T-helper 9 cell (primary cell): ENCODE measurements at places on chromosomes 2 and 18.
A peak's percentile ranks its signal among the peaks of the same experiment; 100 is the strongest.

GRCh38 chr2:168683996-168684395 lies 118.4 kb upstream of the NOSTRIN start:
- DNase-seq, result no peak

GRCh38 chr18:30999887-31000628 lies 42.5 kb downstream of the DSC3 start:
- DNase-seq, result no peak

DNA sequence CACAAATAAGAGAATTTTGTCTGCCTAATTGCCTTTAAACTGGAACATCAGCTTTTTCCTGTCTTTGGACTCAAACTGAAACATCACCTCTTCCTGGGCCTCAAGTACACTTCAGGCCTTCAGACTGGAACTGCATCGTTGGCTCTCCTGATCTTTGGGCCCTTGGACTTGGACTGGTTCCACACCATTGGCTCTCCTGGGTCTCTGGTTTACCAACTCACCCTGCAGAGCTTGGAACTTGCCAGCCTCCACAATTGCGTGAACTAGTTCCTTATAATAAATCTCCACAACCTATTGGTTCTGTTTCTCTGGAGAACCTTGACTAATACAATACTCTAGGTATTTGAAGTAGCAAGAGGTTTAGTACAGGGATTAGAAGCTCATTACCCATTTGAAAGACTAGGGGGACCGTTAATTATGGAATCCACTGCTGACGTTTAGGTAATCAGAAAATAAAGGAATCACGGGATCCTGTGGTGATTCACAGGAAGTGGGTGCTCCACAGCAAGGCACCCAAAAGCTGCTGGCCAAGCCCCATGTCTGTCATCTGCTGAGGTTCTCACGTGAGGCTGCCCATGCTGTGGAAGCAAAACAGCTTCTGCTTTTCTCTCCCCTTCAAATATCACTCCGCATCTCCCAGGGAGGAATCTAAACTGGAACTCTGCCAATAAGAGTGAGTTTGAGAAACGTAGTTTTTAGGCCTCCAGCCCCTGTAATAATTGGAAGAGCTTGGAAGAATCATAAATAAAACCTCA lies 20.0 kb upstream of the SGPP2 start:
- DNase-seq, result no peak

GRCh38 chr18:62914871-62915392 lies 199.6 kb downstream of the PHLPP1 start:
- DNase-seq, result no peak

GRCh38 chr2:69309351-69310110 lies 77.5 kb downstream of the GFPT1 start:
- DNase-seq, result no peak

- DNase-seq, result no peak
Measured at GRCh38 chr2:240817496-240818292, 2.3 kb downstream of the KIF1A start.

GRCh38 chr2:121501554-121501953 lies 29.1 kb upstream of the RNU4ATAC start:
- DNase-seq, result no peak

- DNase-seq, result no peak
Measured at GRCh38 chr18:53935803-53936202, 288.7 kb downstream of the MBD2 start.

- no peak for DNase-seq
Measured at GRCh38 chr2:181780047-181780651, 99.8 kb upstream of the NEUROD1 start.

GRCh38 chr2:219254590-219255201 lies 978 bp upstream of the TUBA4A start:
- peak; percentile 27 for DNase-seq

- DNase-seq, result no peak
Measured at GRCh38 chr2:173298536-173299097, 56.1 kb upstream of the CDCA7 start.

DNA sequence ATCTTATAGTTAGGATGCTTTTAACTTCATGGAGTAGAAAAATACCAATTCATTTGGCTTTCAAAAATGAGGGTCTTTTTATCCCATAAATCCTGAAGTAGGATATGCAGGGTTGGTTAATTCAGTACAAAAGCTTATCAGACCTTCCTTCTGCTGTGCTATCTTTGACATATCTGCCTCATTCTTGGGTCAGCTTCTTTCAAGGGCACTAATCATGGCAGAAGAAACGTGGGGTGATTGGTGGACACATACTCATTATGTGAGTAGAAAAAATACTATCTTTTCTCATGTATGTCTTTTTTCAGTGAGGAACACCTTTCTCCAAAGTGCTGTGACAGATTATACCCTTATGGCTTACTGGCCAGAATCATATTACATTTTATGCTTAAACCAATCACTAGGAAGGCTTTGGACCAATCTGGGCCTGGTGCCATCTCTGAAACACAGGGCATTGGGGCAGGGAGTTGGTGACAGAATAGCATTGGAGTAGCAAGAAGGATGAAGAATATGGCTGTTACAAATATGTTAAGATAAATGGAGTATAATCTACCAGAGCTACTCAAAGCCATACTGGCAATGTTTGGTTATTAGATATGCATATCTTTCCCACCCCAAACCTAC lies 10.1 kb downstream of the UGP2 start:
- DNase-seq, result no peak

GRCh38 chr2:215002500-215002899 lies 135.9 kb downstream of the ABCA12 start:
- DNase-seq, result no peak

DNA sequence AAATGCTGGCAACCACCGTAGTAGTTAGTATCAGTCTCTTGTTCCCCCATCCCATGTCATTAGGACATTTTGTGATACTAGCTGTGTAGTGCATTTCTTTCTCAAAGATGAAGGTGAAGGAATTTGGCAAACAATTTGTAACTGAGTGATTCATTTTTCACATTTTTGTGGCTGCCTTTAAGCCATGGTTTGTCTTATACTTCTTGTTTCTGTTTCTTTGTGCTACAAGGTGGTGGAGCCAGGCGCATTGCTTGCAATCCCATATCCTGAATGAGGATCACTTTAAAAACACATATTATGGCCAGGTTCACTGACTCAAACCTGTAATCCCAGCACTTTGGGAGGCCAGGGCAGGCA lies 40.6 kb downstream of the GPD2 start:
- no peak for DNase-seq

DNA sequence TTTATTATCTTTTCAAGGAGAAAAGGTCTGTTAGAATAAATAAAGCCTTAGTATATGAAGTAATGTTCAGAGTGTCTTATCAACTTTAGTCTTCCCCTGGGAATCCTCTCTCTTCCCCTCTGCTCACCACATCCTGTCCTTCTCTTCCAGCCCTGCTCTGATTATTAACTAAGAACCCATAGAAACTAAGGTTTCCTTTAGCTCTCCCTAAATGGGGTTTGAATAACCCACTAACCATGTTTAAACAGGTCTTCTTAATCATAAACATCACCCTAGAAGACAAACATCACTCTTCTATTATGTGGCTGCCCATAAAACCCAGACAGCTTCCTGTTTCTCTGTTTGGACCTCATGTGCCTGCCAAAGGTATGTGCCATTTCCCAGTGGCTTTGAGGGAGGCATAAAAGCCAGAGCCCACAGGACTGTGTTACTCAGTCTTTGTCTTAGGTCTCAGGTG lies 50.1 kb downstream of the SLC14A1 start:
- DNase-seq, result no peak

GRCh38 chr2:181861379-181861778 lies 30.2 kb upstream of the ITPRID2 start:
- DNase-seq, result no peak

DNA sequence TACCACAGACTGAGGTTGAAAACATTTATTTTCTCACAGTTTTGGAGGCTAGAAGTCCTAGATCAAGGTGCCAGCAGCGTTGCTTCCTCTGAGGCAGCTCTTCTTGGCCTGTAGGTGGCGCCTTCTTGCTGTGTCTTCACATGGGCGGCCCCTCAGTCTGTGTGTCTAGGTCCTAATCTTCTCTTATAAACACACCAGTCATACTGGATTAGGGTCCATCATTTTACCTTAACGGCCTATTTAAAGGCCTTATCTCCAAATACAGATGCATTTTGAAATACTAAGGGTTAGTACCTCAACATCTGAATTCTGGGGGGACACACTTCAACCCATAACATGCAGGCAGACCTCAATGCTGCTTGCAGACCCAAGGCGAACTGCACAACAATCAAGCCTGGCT lies 4.4 kb upstream of the RMC1 start:
- peak; percentile 55 for DNase-seq

DNA sequence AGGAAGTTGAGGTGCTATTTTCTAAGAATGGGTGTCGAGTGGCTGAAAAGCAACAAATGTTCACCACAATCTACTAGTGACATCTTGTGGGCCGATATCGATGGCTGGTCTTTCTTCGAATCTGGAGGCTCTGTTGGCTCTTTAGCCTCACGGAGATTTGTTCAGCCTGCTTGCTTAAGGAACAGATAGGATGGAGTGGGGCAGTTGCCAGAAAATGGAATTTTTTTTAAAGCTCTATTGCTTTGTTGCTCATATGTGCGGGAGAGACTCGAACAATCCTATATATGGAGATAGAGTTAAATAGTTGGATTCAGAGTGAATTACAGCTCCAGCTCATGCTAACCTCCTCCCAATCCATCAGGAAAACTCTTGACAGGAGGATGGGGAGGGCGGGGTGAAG lies 70.9 kb upstream of the LYPD6B start:
- no peak for DNase-seq

GRCh38 chr18:57210107-57210715 lies 63.3 kb downstream of the BOD1L2 start:
- DNase-seq, result no peak

GRCh38 chr18:55307505-55307904 lies 280.5 kb downstream of the TCF4 start:
- no peak for DNase-seq

- DNase-seq, result no peak
Measured at GRCh38 chr2:152223977-152224376, 48.4 kb upstream of the STAM2 start.

- no peak for DNase-seq
Measured at GRCh38 chr2:36858551-36859365, 107.6 kb downstream of the STRN start.

DNA sequence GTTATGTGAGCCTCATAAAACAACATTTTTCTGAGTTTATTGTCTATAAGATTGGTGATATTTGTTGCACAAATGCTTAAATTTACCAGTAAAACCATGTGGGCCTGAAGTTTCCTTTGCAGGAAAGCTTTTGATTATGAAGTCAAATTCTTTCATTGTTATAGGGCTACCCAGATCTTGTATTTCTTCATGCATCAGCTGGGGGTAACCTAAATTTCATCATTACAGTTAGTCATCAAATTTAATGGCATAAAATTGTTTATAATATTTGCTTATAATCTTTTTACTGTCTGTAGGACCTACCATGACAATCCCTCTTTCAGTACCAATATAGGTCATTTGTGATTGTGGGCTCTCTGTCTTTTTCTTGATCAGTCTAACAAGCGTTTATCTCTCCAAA lies 47.8 kb downstream of the SMAD2 start:
- no peak for DNase-seq

GRCh38 chr2:233817361-233817911 lies 36.9 kb downstream of the HJURP start:
- DNase-seq, result no peak

- DNase-seq, result no peak
Measured at GRCh38 chr2:12316476-12316875, 400.3 kb upstream of the TRIB2 start.

DNA sequence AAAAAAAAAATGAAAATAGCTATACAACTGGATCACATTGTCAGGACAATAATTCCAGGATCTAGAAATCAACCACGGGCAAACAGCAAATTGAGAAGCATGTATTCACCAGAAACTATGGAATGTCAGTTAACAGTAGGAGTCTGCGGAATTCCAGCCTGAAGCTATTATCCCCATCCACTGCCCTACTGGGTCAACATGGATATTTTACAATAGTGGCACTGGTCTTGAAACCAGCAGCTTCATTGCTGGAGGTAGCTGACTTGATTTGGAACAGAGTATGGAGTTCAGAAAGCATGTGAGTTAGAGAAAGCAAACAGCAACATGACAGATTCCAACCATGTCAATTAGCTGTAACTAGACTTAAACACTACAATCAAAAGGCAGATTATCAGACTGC lies 55.7 kb upstream of the PDE1A start:
- DNase-seq, result no peak

DNA sequence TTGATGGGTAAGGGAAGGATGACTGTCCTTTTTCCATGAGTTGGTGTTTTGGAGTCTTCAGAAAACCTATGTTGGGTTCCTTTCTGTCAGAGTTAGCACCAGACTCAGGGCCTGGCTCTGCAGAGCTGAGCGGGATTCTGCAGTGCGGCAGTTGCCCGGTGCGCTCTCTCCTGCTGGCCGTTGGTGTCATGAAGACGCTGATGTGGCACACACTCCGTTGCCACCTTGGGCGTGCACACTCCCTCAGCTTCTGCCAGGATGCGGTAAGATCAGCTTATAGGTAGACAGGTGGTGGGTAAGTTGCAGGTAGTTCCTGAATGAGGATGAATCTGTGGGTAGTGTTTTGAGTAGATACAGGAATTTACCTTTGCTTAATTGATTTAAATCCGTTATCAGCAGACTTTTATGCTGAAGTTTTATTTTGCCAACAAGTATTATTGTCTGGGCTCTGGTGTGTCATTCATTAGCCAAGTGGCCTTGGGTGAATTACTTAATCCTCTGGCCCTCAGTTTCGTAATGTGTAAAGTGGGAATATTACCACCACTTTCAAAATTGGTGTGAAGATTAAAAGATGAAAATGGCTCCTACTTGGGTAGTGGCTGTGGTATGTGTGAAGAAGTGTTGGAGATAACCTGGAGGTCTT lies 26.8 kb downstream of the DGKD start:
- no peak for DNase-seq
